ENCODE measurements at places on chromosomes 7 and 10. TPM values are rescaled to one million over a fixed set of nuclear protein-coding genes. Genes with fewer than 3 reads are reported as not detected.

- DNase-seq, result no peak
Measured at GRCh38 chr10:77702166-77702565, 64.6 kb upstream of the KCNMA1 start.

DNA sequence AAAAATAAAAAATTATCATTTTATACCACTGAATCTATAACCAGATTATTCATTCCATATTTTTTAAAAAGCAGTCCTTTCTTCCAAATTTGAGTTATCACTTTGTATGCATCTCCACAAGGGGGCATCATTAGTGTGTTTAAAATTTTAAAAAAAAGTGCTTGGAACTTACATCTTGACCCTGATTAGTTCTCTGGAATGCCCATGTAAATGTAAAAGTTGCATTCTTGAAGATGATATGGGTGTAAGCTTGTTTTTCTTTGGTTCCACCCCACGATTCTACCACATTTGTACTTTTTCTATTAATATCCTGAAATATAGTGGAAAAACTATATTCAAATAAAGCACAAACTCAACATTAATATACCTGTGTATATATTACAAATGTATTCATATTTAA is 144.9 kb downstream of the ELAPOR2 start:
- DNase-seq, result no peak

DNA sequence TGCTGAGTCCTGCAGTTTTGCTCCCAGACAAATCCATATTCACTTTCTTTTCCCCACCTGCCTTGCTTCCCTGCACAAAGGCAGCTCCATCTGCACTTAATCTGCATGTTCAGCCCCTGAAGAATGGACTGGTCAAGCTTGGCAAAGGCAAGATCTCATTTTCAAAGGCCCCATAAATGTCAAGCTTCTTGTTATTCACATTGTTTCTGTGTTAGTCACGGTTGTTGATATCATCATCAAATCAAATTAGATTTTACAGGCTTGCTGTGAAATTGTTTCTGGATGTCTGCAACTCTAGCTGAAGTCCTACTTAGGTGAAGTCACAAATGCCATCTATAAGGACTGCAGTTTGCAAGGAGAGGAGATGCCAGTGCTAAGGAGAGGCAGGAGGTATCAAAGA is 91.0 kb downstream of the GPAM start:
- no peak for DNase-seq

DNA sequence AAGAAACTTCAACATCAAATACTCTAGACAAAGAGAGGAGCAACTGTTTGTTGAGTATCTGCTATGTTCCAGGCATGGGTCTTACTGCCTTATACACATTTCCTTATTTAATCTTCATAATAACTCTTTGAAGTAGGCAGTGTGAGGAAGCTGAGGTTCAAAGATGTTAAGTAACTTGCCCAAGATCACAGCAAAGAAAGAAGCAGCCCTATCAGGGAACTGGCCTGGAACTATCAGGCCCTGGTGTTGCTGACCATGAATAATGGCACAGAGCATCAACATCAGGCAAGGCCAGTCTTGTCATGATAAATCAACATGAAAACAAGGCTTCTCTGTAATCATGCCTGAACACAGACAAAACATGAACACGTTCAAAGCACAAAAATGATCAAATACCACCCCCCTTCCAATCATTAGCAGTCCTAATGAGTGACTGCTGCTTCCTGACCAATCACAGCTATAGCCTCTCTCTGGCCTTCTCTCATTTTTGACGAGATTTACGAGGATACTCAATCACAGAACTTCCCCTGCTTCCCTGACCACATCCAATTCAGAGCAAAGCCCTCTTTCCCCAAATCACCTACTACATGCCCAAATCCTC is 2.3 kb downstream of the GSDME start:
- DNase-seq, result no peak

GRCh38 chr10:13990392-13990805 is 340.3 kb downstream of the FRMD4A start:
- DNase-seq, result peak; percentile 55

Gene JCAD
- 25.6 TPM for total RNA-seq

Gene PRLHR
- 0.90 TPM for total RNA-seq

Gene MICALL2
- 6.8 TPM for total RNA-seq

Gene TDRD1
- 0.49 TPM for total RNA-seq

Gene FAM24B
- 2.3 TPM for total RNA-seq
